ENCODE measurements at places on chromosomes 4 and X. TPM values are rescaled to one million over a fixed set of nuclear protein-coding genes. Genes with fewer than 3 reads are reported as not detected.

Gene MYL5
- total RNA-seq, result 0.21 TPM

Gene SRPX2
- total RNA-seq, result 0.11 TPM

Gene BANK1
- total RNA-seq, result 0.19 TPM

Gene SCML1
- total RNA-seq, result 9.7 TPM

Gene APBB2
- total RNA-seq, result 83.2 TPM

Gene CPZ
- total RNA-seq, result not detected

Gene GABRA4
- total RNA-seq, result not detected

Gene RHOXF2
- not detected for total RNA-seq

Gene GPC4
- 23.6 TPM for total RNA-seq

Gene MND1
- 42.2 TPM for total RNA-seq

Gene RHOXF1
- total RNA-seq, result not detected

Gene IL3RA
- total RNA-seq, result not detected

Gene SMIM10
- total RNA-seq, result not detected

Gene TCP11X1
- not detected for total RNA-seq

Gene P2RY4
- not detected for total RNA-seq

Gene EDA
- 6.8 TPM for total RNA-seq

Gene TEX11
- total RNA-seq, result 0.03 TPM

Gene UGT2B11
- total RNA-seq, result not detected

Gene PRR32
- total RNA-seq, result not detected

Gene GLRB
- 6.1 TPM for total RNA-seq

Gene ARHGAP6
- 1.1 TPM for total RNA-seq

Gene TLR10
- not detected for total RNA-seq

Gene TCEAL2
- total RNA-seq, result 12.9 TPM

Gene USP26
- total RNA-seq, result not detected

Gene FAAH2
- total RNA-seq, result 24.6 TPM

Gene ACOT9
- total RNA-seq, result 32.4 TPM

Gene AKAP14
- total RNA-seq, result not detected

Data from neural progenitor cell (in vitro differentiated cells).